ENCODE measurements at places on chromosomes 4 and X.
A peak's percentile ranks its signal among the peaks of the same experiment; 100 is the strongest.

DNA sequence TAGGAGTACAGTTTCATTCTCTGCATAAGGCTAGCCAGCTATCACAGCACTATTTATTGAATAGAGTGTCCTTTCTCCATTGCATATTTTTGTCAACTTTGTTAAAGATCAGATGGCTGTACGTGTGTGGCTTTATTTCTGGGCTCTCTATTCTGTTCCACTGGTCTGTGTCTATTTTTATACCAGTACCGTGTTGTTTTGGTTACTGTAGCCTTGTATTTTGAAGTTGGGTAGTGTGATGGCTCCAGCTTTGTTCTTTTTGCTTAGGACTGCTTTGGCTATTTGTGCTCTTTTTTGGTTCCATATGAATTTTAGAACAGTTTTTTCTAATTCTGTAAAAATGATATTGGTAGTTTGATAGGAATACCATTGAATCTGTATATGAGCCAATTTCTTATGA lies 182.1 kb upstream of the DIAPH2 start:
- DNase-seq: no peak

- peak; percentile 70 for DNase-seq
Measured at GRCh38 chr4:3062471-3062870, 11.9 kb downstream of the HTT-AS start.

GRCh38 chr4:185567381-185568376 lies 32.4 kb upstream of the PDLIM3 start:
- peak; percentile 25 for DNase-seq

GRCh38 chrX:110201799-110202198 lies 116.1 kb downstream of the AMMECR1 start:
- DNase-seq: no peak

- no peak for DNase-seq
Measured at GRCh38 chr4:85879518-85879917, 404.6 kb downstream of the ARHGAP24 start.

DNA sequence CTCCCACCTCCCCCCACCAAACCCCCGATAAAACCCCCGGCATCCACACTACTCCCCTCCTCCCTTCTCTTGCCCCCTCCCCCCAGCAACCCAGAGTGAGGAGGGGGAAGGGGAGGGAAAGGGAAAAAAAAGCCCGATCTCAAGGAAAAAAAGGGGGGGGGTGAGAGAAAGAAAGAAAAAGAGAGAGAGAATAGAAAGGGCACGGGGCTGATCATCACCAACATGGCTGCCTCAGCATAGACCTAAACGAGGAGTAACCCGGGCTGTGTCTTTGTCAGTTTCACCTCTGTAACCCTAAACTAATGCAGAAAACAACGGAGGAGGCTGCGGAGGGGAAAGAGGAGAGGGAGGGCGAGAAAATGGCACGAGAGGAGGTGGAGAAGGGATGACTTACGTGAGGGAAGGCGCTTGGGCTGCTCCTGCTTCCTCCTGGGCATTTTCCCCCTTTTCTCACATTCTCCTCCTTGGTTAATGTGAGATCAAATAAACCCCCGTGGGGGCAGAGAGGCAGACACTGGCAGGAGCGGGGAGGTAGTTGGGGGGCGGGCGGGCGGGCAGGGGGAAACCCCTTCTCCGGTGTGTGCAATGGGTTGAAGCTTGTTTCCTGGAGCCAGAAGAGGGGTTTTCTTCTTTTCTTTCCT lies 532 bp downstream of the ZNF827 start:
- DNase-seq: peak; percentile 48

DNA sequence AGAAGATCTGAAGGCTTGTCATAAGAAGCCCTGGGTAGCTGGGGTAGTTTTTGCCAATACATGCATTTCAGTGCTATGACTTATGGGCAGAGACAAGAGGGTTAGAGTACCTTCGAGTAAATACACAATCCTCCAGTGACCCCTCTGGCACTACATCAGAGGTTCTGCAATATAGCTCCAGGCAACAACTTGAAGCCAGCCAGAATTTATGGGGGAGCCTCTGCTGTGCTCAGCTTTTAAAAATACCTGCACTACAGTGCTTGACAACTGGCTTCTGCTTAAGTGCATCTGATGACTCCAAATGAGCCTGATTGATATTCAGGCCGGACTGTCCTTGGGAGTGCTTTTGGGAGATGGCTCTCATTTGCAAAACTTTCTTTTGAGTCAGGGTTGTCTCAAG lies 44.9 kb upstream of the SMAD1 start:
- DNase-seq: no peak

DNA sequence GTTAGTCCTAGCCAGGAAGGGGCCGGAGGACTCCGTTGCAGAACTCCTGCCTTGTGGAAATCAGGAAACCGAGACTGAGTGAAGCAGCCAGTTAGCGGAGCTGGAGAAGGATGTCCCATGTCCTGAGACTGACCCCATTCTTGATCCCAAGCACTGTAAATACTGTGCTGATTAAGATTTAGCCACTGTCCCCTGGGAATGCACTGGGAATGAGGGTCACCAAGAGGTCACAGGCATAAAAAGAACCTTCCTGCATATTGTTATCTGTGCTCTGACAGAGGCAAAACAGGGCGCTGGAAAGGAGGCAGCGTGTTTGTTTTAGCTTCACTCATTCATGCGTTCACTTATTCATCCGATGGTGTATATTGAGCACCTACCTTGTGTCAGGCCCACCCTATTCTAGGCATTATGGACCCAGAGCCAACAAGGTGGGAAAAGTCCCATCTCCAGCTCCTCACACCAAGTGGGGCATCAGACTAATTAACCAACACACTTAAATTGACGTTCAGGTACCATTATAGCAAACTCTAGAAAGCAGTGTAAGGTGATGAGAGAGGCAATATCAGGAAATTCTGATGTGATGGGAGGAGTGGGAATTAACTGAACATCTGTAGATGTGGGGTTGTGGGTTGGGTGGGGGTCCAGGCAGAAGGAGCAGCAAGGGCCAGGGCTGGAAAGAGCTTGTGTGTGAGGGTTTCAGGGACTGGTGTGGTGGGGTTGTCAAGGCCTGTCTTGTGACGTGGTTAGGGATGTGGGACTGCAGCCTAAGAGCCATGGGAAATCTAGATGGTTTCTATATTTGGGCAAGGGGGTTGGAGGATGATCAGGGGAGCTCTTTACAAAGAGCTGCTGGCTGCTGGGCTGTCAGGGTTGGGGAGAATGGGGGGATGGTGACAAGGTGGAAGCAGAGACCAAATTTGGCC lies 10.6 kb upstream of the SLC2A9 start:
- no peak for DNase-seq

- DNase-seq: no peak
Measured at GRCh38 chrX:47413179-47413594, 42.8 kb downstream of the ZNF157 start.

- peak; percentile 31 for DNase-seq
Measured at GRCh38 chrX:138745196-138745595, 33.7 kb upstream of the FGF13 start.

DNA sequence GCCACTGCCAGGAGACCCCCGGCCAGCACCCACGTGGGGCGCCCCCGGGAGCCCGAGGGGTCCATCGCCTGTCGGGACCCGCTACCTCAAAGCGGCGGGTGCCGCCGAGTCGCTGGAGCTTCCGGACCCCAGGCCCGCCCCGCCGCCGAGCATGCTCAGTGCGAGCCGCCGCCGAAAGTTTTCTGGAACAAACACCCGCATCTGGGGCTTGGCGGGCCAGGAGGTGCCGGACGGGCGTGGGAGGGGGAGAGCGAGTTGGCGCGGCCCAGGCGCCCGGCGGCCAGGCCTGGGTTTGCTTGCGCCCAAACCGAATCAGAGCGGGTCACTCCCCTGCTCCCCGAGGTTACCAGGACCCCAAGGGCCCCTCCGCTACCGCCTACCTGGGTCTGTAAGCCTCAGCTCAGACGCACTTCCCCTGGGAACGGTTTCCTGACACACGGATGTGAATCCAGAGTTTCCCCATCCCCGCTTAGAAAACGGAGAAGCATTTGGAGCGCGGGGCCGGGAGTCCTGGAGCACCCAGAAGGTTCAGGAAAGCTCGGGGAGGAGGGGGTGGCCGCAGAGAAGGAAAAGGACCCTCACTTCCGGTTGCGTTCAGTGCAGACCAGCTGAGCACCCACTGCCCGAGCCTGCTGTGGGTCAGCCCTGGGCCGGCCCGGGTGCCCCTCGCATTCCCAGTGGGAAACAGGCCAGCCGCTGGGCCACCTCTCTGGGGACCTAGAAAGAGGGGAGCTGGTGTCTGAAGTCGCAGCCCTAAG lies at the start of gene EVC2:
TSS of gene EVC2 (minus strand) at position 111 of the 758 bp plus-strand sequence. CDS start at position 65, 46 bp downstream.
- peak; percentile 58 for DNase-seq

GRCh38 chrX:623268-623598 lies 7.4 kb upstream of the SHOX start:
- DNase-seq: no peak

DNA sequence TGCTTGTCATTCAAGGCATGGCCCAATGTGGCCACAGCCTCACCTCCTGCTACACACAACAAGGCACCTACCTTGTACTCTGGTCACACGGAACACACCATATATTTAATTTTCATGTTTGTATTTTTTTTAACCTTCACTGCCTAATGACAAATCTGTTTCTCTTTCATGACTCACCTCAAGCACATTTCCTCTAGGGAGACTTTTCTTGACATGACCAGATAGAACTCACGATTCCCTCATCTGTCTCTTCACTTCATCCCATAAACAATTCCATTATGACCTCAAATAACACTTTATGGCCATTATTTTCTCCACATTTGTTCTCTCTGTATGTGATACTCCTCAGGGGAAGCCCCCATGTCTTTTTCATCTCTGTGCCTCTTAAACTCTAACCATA lies 11.1 kb downstream of the DRP2 start:
- DNase-seq: peak; percentile 38

GRCh38 chrX:23509256-23509655 lies 158.0 kb upstream of the PRDX4 start:
- DNase-seq: no peak

DNA sequence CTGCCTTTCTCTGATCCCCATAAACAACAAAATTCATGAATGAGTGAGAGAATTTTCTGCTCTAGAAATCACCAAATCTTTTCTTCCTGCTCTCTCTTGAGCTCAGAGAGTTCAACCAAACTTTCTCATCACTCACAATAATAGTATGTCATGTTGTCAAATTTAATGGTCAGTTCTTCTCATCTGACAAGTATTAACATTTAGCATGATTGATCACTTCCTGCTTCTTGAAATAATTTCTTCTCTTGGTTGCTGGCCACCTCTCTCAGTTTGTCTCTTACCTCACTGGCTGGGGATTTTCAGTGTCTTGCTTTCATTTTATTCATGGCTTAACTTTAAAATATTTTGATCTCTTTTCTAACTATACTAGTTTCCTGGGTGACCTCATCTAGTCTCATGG lies 25.5 kb upstream of the FGF5 start:
- DNase-seq: peak; percentile 92

DNA sequence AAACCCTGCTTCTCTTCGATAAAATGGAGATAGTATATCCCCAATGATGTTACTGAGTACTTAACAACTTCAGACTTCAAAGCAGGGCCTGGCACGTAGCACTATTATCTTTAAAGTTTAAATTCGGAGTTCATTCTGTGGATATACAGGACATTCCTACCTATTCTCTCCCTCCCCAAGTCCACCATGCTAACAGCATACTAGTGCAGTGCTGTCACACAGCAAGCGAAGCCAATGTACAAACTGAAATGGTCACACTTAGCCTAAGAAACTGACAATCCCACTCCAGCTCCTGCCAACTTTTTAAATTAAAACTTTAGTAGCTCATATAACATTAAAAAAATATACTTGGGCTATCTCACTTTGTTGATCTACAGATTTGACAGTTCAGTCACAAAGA lies 1.2 kb upstream of the DNAJB14 start:
- no peak for DNase-seq

GRCh38 chrX:47297874-47298273 lies 65.1 kb downstream of the USP11 start:
- DNase-seq: no peak

- no peak for DNase-seq
Measured at GRCh38 chr4:2835978-2836377, 7.7 kb upstream of the ADD1 start.

DNA sequence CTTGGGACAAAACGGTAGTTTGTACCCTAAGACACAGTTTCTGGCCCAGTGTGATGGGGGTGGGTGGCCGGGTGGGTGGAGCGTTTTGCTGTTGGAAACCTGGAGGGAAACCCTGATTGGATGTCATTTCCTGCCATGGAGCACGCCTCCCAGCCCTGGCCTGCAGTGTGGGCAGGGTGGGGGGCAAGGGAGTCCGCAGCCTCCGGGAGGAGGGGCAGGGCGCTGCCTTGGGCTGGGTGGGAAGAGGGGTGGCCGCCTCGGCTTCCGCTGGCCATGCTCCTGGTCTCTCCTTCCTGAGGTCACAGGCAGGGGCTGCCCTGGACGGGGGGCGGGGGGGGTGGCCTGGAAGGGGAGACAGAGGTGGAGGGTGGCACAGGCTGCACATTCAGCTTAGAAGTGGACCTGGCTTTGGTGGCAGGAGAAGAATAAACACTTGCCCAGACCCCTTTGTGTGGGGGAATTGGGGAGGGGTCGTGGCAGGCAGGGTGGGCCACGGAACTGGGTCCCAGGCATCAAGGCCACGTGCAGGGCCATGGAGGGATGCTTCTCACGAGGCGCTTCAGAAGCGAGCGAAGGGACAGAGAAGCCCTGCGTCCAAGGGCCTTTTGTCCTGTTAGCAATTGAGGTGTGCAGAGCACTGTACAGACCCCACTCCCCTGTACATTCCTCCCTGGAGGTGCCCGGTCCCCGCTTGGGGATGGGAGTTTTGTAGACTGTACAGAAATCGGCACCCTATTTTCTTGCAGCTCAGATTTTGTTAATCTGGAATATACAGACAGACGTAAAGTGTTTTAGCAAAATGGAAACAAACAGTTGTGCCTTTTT lies 6.2 kb downstream of the NAT8L start:
- DNase-seq: no peak

DNA sequence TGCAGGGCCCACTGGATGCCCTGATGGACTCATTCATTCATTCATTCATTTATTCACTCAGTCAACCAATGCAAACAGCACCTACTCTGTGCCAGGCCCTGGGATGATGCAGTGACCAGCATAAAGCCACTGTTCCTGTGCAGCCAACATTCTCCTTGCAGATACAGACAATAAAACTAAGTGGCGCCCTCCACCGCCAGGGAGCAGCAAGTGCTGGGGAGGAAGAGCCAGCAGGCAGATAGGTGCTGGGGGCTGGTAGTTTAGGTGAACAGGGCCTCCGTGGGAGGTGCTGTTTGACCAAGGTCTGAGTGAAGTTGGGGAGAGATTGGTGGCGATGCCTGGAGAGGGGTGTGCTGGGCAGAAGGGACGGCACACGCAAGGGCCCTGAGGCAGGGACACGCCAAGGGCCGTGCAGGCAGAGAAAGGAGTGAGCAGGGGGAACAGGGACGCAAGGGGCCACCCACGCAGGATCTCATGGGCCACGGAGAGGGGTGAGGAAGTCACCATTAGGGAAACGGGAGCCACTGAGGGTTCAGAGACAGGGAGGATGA lies 65.5 kb downstream of the WFS1 start:
- no peak for DNase-seq

DNA sequence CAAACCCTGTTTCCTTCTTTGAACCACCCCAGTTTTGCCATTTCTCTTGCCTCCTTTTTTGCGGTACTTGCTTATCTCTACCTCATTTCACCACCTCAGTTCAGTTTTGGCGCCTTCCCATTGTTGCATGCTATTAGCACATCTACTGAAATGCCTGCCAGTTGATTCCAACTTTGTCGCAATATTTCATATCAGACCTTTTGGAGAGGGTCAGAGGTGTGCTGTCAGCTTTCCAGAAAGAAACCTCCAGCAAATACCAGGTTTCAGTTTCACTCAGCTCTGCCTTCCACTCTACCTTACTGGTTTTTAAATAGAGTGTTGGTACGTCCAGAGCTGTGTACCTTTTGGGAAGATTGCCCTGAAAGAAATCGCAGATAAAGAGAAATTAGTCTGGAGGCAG lies 91.9 kb upstream of the CPEB2 start:
- DNase-seq: no peak

GRCh38 chr4:120009731-120010130 lies 56.9 kb downstream of the MAD2L1 start:
- peak; percentile 26 for DNase-seq

- DNase-seq: no peak
Measured at GRCh38 chrX:143002206-143002605, 23.5 kb upstream of the SPANXN4 start.

Measured in fibroblast of upper back skin (primary cell).